Activated CD4-positive, alpha-beta T cell treated with anti-CD3 and anti-CD28 coated beads, Interleukin-2, amount 10 ng/mL, durations not matched to agents 24 days and 14 days (primary cell): ENCODE measurements at places on chromosomes 6 and 20. TPM values are rescaled to one million over a fixed set of nuclear protein-coding genes. Genes with fewer than 3 reads are reported as not detected.

DNA sequence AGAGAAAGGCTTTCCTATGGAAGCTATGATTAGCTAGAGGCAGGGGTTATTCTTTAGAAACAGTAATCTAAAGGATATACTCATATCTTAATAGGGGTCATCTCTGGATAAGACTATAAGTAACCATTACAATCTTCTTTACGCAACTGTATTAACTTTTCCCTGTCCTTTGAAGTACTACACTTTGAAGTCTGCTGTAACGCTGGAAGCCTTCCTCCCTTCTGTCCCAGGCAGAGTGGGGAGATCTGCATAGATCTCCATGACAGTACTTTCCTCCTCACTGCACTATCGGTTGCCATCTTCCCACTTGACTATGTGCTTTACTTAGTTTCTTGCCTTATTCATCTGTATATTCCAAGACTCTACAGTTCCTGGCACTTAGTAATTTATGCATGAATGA, 20.1 kb downstream of the SLC35B3 start:
- no peak overlapping the region for H3K4me3 ChIP-seq
- no peak overlapping the region for H3K27ac ChIP-seq
- DNase-seq = no peak
- peaks cover 35% of the 10 kb centered on the region for H3K36me3 ChIP-seq

- no peak overlapping the region for H3K4me3 ChIP-seq
- peaks cover 4% of the 10 kb centered on the region for H3K27me3 ChIP-seq
- H3K4me1 ChIP-seq = no peaks in the 10 kb centered on the region
- H3K36me3 ChIP-seq = no peaks in the 10 kb centered on the region
- DNase-seq = no peak
Observed at GRCh38 chr6:116327803-116328527, 42.8 kb upstream of the DSE start.

- no peaks in the 10 kb centered on the region for H3K27me3 ChIP-seq
- no peak overlapping the region for H3K27ac ChIP-seq
- H3K36me3 ChIP-seq = no peaks in the 10 kb centered on the region
Observed at GRCh38 chr6:119800526-119800925, 451.0 kb upstream of the MAN1A1 start.

DNA sequence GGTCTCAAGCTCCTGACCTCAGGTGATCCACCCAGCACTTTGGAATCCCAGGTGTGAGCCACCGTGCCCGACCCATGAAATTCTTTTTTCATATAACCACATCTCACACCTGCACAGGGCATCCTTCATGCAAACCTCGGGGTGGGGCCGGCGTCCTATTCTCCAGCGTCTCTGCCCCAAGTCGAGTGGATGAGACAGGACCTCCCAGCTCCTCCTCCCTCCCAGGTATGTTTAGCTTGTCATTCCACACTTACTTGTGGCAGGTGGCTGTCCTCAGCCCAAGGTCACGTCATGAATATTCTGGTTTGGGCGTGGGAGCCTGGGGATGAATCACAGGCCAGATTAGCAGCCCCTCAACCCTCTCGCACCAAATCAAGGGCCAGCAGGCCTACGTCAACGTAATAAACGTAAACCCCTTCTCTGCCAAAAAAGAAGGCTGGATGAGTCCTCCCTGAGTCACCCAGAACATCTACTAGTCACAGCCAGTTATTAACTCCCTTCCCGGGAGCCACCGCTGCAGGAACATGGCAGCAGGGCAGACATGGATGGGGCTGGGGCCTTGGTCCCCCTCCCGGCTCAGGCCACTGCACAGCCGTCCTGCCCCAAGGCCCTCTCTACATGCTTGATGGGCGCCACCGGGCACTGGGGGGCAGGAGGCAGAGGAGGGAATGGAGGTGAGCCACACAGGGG, 91.7 kb downstream of the YTHDF1 start:
- no peaks in the 10 kb centered on the region for H3K4me1 ChIP-seq
- no peaks in the 10 kb centered on the region for H3K27me3 ChIP-seq
- H3K4me3 ChIP-seq = no peak overlapping the region
- H3K27ac ChIP-seq = no peak overlapping the region
- H3K36me3 ChIP-seq = no peaks in the 10 kb centered on the region

GRCh38 chr20:59451066-59451630, 150.7 kb downstream of the EDN3 start:
- DNase-seq = no peak
- H3K36me3 ChIP-seq = no peaks in the 10 kb centered on the region
- peaks cover 27% of the 10 kb centered on the region for H3K27me3 ChIP-seq
- H3K4me3 ChIP-seq = no peak overlapping the region
- no peak overlapping the region for H3K27ac ChIP-seq

GRCh38 chr6:149934249-149935156, 7.3 kb upstream of the ULBP2 start:
- H3K4me3 ChIP-seq = no peak overlapping the region
- H3K4me1 ChIP-seq = peaks cover 25% of the 10 kb centered on the region
- no peak overlapping the region for H3K27ac ChIP-seq

- peak overlapping the region; percentile 12 for H3K4me3 ChIP-seq
- peaks cover 55% of the 10 kb centered on the region for H3K4me1 ChIP-seq
- DNase-seq = no peak
- no peaks in the 10 kb centered on the region for H3K27me3 ChIP-seq
Observed at GRCh38 chr6:45445364-45445748, 67.6 kb upstream of the SUPT3H start.

DNA sequence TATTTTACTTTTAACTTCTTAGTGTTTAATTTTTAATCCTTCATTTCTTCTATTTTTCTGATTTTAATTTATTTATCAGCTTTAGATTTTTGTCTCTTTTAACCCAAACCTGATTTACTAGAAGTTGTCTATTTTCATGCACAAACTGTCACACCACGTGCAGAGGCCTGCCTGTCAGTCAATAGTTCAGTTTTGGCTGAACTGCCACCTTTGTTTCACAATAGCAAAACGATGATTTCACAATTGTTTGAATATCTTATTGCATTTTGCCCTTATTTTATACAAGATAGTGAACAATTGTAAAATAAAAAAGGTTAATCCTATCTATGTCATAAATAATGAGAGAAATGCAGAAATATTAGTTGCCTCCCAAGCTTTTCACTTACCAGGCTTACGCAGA, 24.0 kb upstream of the PPP1R3G start:
- H3K4me3 ChIP-seq = no peak overlapping the region

- peak overlapping the region; percentile 86 for H3K27ac ChIP-seq
- peak overlapping the region; percentile 36 for H3K4me3 ChIP-seq
- DNase-seq = peak; percentile 78
- no peaks in the 10 kb centered on the region for H3K27me3 ChIP-seq
- H3K4me1 ChIP-seq = peaks cover 56% of the 10 kb centered on the region
Observed at GRCh38 chr6:119147101-119148053, 68.9 kb upstream of the FAM184A start.

- H3K4me1 ChIP-seq = peaks cover 68% of the 10 kb centered on the region
- H3K36me3 ChIP-seq = peaks cover 54% of the 10 kb centered on the region
- peak overlapping the region; percentile 78 for H3K4me3 ChIP-seq
- H3K27me3 ChIP-seq = no peaks in the 10 kb centered on the region
Observed at GRCh38 chr20:47610247-47610944, 108.7 kb downstream of the NCOA3 start.

DNA sequence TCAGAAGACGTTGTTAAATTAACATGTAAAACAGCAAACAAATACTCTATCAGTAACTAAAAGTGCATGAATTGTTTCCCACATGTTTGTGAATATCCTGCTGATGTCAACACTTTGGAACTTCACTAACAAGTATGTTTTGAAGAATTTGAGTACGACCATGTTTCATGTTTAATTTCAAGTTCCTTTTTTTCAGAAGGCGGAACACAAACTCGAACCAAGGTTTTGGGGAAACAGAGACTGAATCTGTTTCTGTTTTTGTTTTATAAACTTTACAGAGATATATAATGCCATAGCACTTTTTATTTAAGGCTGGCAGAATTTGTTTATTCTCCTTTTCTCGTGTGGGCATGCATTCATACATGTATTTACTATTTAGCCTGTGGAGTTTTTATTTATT, 509.3 kb upstream of the CITED2 start:
- H3K27ac ChIP-seq = no peak overlapping the region
- H3K4me1 ChIP-seq = peaks cover 4% of the 10 kb centered on the region
- peaks cover 11% of the 10 kb centered on the region for H3K27me3 ChIP-seq
- DNase-seq = no peak
- no peak overlapping the region for H3K4me3 ChIP-seq

GRCh38 chr20:51854921-51855320, 52.6 kb upstream of the SALL4 start:
- no peaks in the 10 kb centered on the region for H3K36me3 ChIP-seq
- no peaks in the 10 kb centered on the region for H3K4me1 ChIP-seq
- H3K27me3 ChIP-seq = peaks cover 3% of the 10 kb centered on the region
- no peak overlapping the region for H3K4me3 ChIP-seq
- DNase-seq = no peak

Gene CDH22
- not detected in 2 replicates for total RNA-seq

Gene EPPIN
- total RNA-seq = not detected in 2 replicates

Gene TINAG
- total RNA-seq = not detected in 2 replicates

- no peak for DNase-seq
- no peak overlapping the region for H3K4me3 ChIP-seq
Observed at GRCh38 chr6:147700436-147701209, 192.1 kb downstream of the SAMD5 start.

DNA sequence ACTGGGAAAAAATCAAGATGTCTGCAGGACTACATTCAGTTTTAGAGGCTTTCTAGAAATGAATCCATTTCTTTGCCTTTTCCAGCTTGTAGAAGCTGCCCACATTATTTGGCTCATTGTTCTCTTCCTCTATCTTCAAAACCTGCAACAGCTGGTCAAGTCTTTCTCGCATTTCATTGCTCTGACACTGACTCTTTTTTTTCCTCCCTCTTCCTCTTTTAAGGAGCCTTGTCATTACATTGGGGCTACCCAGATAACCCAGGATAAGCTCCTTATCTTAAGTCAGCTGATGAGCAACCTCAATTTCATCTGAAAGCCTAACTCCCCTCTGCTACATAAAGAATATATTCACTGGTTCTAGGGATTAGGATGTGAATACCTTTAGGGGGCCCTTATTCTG, 53.2 kb upstream of the CEP162 start:
- H3K27ac ChIP-seq = no peak overlapping the region
- no peaks in the 10 kb centered on the region for H3K4me1 ChIP-seq
- DNase-seq = no peak
- no peaks in the 10 kb centered on the region for H3K27me3 ChIP-seq
- H3K4me3 ChIP-seq = no peak overlapping the region
- no peaks in the 10 kb centered on the region for H3K36me3 ChIP-seq

Gene NRM
- 20.2 and 20.5 TPM in 2 replicates for total RNA-seq

GRCh38 chr20:58174708-58175280, 53.7 kb downstream of the ANKRD60 start:
- peaks cover 7% of the 10 kb centered on the region for H3K4me1 ChIP-seq
- no peak overlapping the region for H3K4me3 ChIP-seq
- H3K36me3 ChIP-seq = no peaks in the 10 kb centered on the region
- H3K27me3 ChIP-seq = peaks cover 18% of the 10 kb centered on the region
- no peak overlapping the region for H3K27ac ChIP-seq
- DNase-seq = no peak

Gene DZANK1
- 1.8 and 1.9 TPM in 2 replicates for total RNA-seq

Gene KCNK5
- 33.8 and 35.3 TPM in 2 replicates for total RNA-seq

GRCh38 chr6:100240798-100241197, 223.9 kb downstream of the SIM1 start:
- H3K27me3 ChIP-seq = peaks cover 4% of the 10 kb centered on the region
- no peak overlapping the region for H3K4me3 ChIP-seq
- no peaks in the 10 kb centered on the region for H3K36me3 ChIP-seq

DNA sequence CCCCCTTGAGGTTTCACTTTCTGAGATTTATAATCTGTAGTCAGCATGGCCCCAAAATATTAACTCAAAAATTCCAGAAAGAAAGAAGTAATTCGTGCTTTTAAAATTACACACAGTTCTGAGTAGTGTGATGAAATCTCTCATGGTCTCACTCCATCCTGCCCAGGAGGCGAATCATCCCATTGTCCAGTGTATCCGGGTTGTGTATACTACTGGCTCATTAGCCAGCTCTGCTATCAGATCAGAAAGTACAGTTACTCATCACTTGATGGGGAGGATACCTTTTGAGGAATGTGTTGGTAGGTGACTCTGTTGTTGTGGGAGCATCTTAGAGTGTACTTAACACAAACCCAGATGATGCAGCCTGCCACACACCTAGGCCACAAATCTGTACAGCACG, 65.2 kb downstream of the CDC5L start:
- DNase-seq = no peak
- H3K36me3 ChIP-seq = peaks cover 10% of the 10 kb centered on the region
- H3K4me3 ChIP-seq = no peak overlapping the region

Gene BANF2
- not detected in 2 replicates for total RNA-seq
